Ovary (tissue), 10 donors: ENCODE measurements at places on chromosomes 1 and 21.

- H3K4me3 ChIP-seq = no peak overlapping the region
- H3K4me1 ChIP-seq = no peaks in the 10 kb centered on the region
- H3K27me3 ChIP-seq = no peaks in the 10 kb centered on the region
- DNase-seq = no peak
- H3K36me3 ChIP-seq = no peaks in the 10 kb centered on the region
These were observed 112.9 kb downstream of the CDC7 start for GRCh38 chr1:91613595-91613994.

GRCh38 chr1:58922302-58923089, 138.6 kb upstream of the JUN start:
- H3K4me3 ChIP-seq = no peak overlapping the region
- no peaks in the 10 kb centered on the region for H3K27me3 ChIP-seq
- H3K27ac ChIP-seq = no peak overlapping the region
- H3K36me3 ChIP-seq = no peaks in the 10 kb centered on the region
- peaks cover 5% of the 10 kb centered on the region for H3K4me1 ChIP-seq

- H3K36me3 ChIP-seq = no peaks in the 10 kb centered on the region
- no peak overlapping the region for H3K4me3 ChIP-seq
- no peak overlapping the region for H3K27ac ChIP-seq
- peaks cover 8% of the 10 kb centered on the region for H3K4me1 ChIP-seq
- no peak for DNase-seq
These were observed 43.7 kb downstream of the BACH1 start for GRCh38 chr21:29342363-29342957.

GRCh38 chr1:225329041-225329440, 98.8 kb downstream of the LBR start:
- H3K4me1 ChIP-seq = no peaks in the 10 kb centered on the region
- H3K27ac ChIP-seq = no peak overlapping the region
- no peaks in the 10 kb centered on the region for H3K27me3 ChIP-seq
- H3K36me3 ChIP-seq = no peaks in the 10 kb centered on the region

GRCh38 chr1:47962750-47963492, 34.3 kb downstream of the TRABD2B start:
- no peak overlapping the region for H3K27ac ChIP-seq
- H3K4me3 ChIP-seq = no peak overlapping the region
- no peak for DNase-seq
- no peaks in the 10 kb centered on the region for H3K27me3 ChIP-seq

GRCh38 chr1:15968172-15968571, 7.7 kb downstream of the ZBTB17 start:
- H3K4me3 ChIP-seq = no peak overlapping the region
- H3K4me1 ChIP-seq = peaks cover 3% of the 10 kb centered on the region
- no peak overlapping the region for H3K27ac ChIP-seq
- DNase-seq = no peak
- H3K36me3 ChIP-seq = no peaks in the 10 kb centered on the region

DNA sequence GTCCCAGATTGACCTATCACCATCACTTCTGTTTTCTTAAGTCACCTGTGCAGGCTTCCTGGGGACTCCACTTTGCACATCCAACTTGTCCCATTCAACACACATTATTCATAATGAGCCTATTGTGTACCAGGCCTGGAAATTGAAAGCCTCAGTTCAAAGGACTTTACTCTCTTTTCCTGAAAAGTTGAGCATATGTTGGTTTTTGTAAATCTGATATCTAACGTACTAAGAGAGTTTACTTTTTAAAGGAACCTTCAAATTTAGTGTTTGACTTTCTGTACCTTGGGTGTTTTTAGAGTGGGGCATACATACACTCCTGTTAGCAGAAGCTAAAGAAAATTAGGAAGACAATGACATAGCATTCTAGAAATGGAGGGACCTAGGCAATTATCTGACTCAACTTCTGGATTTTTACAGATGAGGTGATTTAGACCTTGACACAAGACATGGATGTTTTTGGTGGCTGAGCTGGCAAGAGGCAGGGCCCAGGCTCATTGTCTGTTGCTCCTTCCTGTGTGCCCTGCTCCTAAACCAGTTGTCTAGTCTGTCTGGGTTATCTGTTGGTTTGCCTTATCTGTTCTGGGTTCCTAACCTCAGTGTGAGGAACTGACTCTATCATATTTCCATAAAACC, 336.5 kb downstream of the RPS6KC1 start:
- no peaks in the 10 kb centered on the region for H3K36me3 ChIP-seq
- no peak overlapping the region for H3K27ac ChIP-seq
- DNase-seq = no peak
- no peaks in the 10 kb centered on the region for H3K27me3 ChIP-seq
- no peak overlapping the region for H3K4me3 ChIP-seq

- H3K27ac ChIP-seq = no peak overlapping the region
- H3K27me3 ChIP-seq = no peaks in the 10 kb centered on the region
- no peak for DNase-seq
- no peaks in the 10 kb centered on the region for H3K36me3 ChIP-seq
These were observed 24.6 kb upstream of the MYSM1 start for GRCh38 chr1:58724483-58724882.

DNA sequence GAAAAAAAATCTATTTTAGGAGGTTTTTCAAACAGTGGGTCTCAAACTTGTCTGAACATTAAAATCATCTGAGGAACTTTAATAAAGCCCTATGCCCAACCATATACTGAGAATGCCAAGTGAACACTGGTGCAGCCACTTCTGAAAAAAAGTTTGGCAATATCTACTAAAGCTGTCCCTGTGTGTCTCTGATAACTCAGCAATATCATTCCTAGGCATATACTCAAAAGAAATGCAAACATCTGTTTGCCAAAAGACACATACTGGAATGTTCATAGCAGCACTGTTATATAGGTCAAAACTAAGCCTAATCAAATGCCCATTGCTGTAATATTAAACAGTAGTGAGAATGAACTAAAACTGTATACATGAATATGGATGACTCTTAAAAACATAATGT, 74.2 kb upstream of the RGS4 start:
- H3K27ac ChIP-seq = no peak overlapping the region
- no peak for DNase-seq
- no peaks in the 10 kb centered on the region for H3K27me3 ChIP-seq
- H3K4me1 ChIP-seq = no peaks in the 10 kb centered on the region
- no peak overlapping the region for H3K4me3 ChIP-seq

DNA sequence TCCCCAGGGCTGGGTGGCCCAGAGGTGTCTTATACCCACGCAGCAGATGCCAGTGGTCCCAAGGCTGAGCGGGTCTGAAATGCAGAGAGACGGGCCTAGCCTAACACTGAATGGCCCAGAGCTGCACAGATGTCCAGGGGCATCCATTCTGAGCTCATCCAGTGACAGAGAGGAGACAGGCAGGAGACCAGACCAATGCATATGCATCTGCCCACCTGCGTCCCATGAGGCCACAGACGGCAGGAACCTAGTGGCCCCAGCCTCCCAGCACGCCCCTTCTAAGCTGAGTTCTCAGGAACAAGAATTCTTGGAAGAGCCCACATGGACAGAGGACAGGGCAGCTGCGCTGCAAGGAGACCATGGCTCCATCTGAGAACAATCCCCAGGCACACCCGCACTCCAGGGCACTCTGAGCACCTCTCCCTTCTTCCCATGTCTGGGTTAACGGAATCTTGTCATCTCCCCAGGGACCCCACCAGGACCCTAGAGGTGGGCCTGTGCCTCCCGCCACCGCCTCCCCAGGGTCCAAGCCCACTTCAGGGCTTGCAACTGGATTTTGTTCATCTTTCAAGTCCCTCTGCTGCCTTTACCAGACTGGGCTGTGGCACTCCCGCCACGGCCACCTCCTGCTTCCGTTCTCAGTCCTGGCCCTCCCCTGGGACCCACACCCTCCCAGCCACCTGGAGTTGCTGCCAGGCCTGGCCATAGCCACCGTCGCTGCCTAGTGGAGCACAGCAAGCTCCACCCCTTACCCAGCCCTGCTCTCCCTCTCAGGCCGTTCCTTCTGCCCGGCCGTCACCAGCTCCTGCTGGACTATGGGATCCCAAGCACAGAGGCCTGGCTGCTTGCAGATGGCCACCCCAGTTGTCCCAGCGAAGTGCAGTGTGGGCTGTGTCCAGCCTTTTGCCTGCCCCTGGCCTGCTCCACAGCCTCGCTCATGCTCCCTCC, 3.3 kb downstream of the WNT3A start:
- no peaks in the 10 kb centered on the region for H3K4me1 ChIP-seq
- no peak for DNase-seq
- H3K4me3 ChIP-seq = no peak overlapping the region
- H3K36me3 ChIP-seq = no peaks in the 10 kb centered on the region

DNA sequence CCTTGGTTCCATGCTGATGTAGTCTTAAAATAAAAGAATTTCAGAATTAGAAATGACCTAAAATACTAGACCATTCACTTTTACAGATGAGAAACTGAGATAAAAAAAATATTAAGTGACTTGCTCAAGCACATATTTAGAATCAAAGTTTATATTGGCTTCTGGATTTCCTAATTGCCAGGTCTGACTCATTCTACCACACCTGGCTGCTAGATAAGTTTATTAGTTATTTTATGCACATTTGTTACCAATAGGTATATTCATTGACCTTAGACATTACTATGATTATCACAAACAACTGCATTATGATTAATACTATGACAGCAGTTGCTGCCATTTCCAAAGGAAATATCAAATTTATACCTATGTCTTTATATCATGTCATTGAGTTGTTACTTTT, 497.5 kb downstream of the RWDD3 start:
- H3K4me1 ChIP-seq = no peaks in the 10 kb centered on the region
- no peaks in the 10 kb centered on the region for H3K36me3 ChIP-seq
- H3K27ac ChIP-seq = no peak overlapping the region
- no peak overlapping the region for H3K4me3 ChIP-seq

GRCh38 chr21:39114871-39115575, 68.2 kb downstream of the PSMG1 start:
- H3K4me1 ChIP-seq = peaks cover 2% of the 10 kb centered on the region
- H3K4me3 ChIP-seq = no peak overlapping the region
- no peak for DNase-seq
- H3K27ac ChIP-seq = no peak overlapping the region
- no peaks in the 10 kb centered on the region for H3K36me3 ChIP-seq
- no peaks in the 10 kb centered on the region for H3K27me3 ChIP-seq

DNA sequence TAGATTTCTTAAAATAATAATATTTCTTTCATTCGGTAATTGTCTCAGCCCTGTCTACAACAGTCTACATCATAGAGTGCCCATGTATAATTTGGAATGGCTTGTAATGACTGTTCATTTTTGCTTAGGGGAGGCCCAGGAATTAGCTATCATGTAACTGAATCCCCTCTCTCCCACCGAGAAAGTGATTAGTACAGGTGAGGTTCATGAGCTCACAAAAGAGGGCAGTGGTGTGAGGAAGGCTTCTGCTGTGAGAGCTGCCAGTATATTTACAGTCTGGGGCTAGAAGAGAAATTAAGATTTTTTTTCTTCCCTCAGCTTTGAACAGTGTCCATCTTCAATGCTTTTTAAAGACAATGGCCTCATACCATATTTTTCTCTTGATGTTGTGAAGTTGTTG, 340.7 kb downstream of the ADGRL2 start:
- H3K4me1 ChIP-seq = no peaks in the 10 kb centered on the region
- H3K27ac ChIP-seq = no peak overlapping the region
- no peaks in the 10 kb centered on the region for H3K27me3 ChIP-seq
- no peak for DNase-seq

DNA sequence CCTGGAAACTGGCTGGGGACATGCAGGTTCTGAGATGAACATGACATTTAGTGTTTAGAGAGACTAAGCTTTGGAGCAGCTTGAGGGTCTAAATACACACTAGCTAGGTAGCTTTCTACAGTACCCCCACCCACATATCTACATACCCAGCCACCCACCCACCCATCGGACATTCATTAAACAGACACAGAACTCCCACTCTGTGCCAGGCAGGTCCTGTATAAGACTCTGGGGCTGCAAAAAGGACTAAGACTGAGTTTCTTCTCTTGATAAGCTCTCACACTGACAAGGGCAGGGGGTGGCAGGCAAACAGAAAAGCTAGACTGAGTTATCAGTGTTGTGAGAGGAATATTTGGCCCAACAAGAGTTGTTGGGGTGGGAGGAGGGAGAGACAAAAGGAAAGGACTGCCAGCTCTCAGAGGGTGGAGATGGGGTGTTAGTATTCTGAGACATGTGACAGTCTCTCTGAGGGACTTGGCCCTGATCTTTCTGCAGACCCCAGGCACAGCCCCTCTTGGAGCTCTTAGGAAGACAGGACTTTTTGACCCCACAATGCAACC, 6.8 kb downstream of the MAP7D1 start:
- H3K36me3 ChIP-seq = no peaks in the 10 kb centered on the region
- no peak overlapping the region for H3K4me3 ChIP-seq
- no peak overlapping the region for H3K27ac ChIP-seq
- H3K4me1 ChIP-seq = peaks cover 28% of the 10 kb centered on the region
- H3K27me3 ChIP-seq = no peaks in the 10 kb centered on the region

GRCh38 chr1:168360151-168361021, 79.7 kb downstream of the TBX19 start:
- no peaks in the 10 kb centered on the region for H3K36me3 ChIP-seq
- H3K4me1 ChIP-seq = no peaks in the 10 kb centered on the region
- no peaks in the 10 kb centered on the region for H3K27me3 ChIP-seq
- H3K27ac ChIP-seq = no peak overlapping the region
- DNase-seq = no peak

GRCh38 chr1:63323865-63324778, 1.8 kb downstream of the FOXD3 start:
- peaks cover 7% of the 10 kb centered on the region for H3K4me1 ChIP-seq
- H3K36me3 ChIP-seq = no peaks in the 10 kb centered on the region
- no peak overlapping the region for H3K27ac ChIP-seq
- peaks cover 13% of the 10 kb centered on the region for H3K27me3 ChIP-seq
- no peak for DNase-seq

GRCh38 chr1:100438375-100438774, 86.1 kb downstream of the CDC14A start:
- no peak for DNase-seq
- no peak overlapping the region for H3K4me3 ChIP-seq
- H3K4me1 ChIP-seq = peaks cover 3% of the 10 kb centered on the region
- no peak overlapping the region for H3K27ac ChIP-seq
- no peaks in the 10 kb centered on the region for H3K36me3 ChIP-seq

DNA sequence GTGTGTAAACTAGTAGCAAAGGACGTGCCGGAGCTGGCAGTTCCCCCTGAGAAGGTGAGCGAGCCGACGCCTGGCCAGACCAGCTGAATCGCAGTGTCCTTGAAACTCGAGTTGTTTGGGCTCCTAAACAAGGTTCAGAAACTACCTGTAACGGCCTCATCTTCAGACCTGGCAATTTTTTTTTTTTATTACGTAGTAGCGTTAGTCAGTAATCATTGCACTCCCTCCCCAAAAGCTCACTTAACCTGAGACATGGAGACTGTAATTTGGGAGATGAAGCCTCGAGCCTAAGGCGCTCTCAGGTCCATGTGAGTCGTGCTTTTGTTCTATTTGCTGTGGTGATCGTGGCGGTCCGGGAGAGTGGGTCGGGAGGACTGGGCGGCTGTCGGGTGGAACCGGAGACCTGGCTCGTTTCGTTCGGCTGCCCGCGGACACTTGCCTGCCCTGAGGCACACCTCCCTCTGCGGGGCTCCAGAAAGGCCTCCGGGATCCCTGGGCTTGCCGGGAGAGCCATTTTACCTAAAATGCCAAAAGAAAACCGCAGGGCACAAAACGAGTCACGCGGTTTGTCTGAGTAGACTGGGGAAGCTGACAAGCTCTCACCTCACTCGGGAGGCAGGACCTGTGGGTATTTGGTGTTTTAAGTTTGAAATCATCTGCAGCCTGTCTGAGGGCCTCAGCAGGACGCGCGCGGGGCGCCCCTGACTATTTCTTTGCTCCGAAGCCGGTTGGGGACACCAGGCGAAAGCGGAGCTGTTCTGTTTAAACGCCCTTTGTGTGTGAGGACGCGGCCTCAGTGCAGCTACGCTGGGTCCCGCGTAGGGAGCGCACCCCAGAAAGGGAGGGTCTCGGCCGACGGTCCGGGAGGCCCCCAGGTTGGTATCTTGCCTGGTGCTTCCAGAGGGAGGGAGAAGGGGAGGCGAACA, 722 bp downstream of the LHX8 start:
- H3K36me3 ChIP-seq = no peaks in the 10 kb centered on the region
- H3K27ac ChIP-seq = no peak overlapping the region
- no peak for DNase-seq
- no peak overlapping the region for H3K4me3 ChIP-seq
- no peaks in the 10 kb centered on the region for H3K4me1 ChIP-seq
- peaks cover 4% of the 10 kb centered on the region for H3K27me3 ChIP-seq
